ENCODE measurements at places on chromosomes 7 and 10.

DNA sequence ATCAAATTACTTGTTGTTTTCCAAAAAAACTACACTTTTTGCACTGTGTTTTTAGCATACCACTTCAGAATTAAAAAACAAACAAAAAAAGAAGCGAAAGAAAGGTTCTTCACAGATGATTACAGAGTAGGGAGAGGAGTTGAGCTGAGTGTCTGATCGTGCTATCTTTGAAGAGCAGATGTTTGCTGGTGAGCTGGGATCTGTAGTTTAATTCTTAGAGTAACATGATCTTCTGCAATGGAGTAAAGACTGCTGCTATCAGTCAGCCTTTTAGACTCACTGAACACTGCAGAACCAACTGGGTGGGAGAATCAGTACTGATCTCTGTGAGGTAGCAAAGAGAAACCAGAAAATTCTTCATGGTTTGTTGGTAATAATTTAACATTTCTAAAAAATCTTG is 1197.8 kb upstream of the SORCS1 start:
- H3K36me3 ChIP-seq: no peaks in the 10 kb centered on the region
- H3K27me3 ChIP-seq: no peaks in the 10 kb centered on the region
- DNase-seq: no peak
- H3K27ac ChIP-seq: no peak overlapping the region

- no peaks in the 10 kb centered on the region for H3K36me3 ChIP-seq
- H3K27ac ChIP-seq: no peak overlapping the region
- no peak overlapping the region for H3K4me3 ChIP-seq
Observed at GRCh38 chr10:103513380-103514060, 20.0 kb downstream of the NEURL1 start.

- no peak for DNase-seq
- no peak overlapping the region for H3K4me3 ChIP-seq
- H3K27me3 ChIP-seq: no peaks in the 10 kb centered on the region
Observed at GRCh38 chr10:8279598-8279997, 225.1 kb downstream of the GATA3 start.

DNA sequence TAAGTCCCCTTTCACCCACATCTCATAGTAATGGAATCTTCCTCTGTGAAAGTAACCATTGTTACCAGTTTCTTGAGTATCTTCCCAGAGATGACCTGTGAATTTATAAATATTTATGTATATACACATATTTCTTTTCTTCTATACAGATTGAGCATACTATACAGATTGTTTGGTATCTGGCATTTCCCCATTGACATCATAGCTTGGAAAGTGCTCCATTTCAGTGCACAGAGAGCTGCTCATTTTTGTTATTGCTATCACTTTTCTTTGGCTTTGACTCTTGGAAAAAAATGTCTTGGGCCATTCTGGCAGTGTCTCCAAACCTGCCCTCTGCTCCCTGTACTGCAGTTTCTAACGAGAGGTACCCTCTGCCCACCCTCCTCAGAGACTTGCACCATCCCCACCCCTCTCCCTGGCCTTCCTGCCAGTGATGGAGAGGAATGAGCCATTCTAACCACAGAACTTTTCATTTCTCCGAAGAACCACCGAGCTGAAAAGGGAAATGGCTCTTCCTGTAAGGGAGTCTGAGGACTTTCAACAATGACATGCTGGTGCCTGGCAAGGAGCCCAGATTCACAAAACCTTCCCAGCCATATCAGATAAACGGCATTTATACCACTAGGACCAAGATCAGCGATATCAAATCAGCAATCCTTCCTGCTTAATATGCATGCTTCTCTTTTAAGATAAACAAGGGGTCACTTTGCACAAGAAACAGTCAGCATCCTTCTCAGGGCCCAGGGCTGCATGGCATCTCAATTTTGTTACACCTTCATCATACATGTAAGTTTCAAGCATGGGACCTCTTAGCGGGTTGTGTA is 19.7 kb upstream of the CCSER2 start:
- H3K27ac ChIP-seq: no peak overlapping the region
- H3K4me1 ChIP-seq: no peaks in the 10 kb centered on the region
- no peak overlapping the region for H3K4me3 ChIP-seq
- H3K36me3 ChIP-seq: no peaks in the 10 kb centered on the region
- no peak for DNase-seq
- H3K27me3 ChIP-seq: no peaks in the 10 kb centered on the region

GRCh38 chr7:55504093-55504859 is 68.0 kb downstream of the VOPP1 start:
- H3K27me3 ChIP-seq: no peaks in the 10 kb centered on the region
- H3K36me3 ChIP-seq: no peaks in the 10 kb centered on the region
- no peaks in the 10 kb centered on the region for H3K4me1 ChIP-seq
- H3K27ac ChIP-seq: no peak overlapping the region
- H3K4me3 ChIP-seq: no peak overlapping the region

GRCh38 chr10:92990615-92991014 is 70.0 kb upstream of the CYP26C1 start:
- H3K36me3 ChIP-seq: no peaks in the 10 kb centered on the region
- no peak overlapping the region for H3K27ac ChIP-seq
- DNase-seq: no peak
- peaks cover 8% of the 10 kb centered on the region for H3K4me1 ChIP-seq
- no peak overlapping the region for H3K4me3 ChIP-seq

DNA sequence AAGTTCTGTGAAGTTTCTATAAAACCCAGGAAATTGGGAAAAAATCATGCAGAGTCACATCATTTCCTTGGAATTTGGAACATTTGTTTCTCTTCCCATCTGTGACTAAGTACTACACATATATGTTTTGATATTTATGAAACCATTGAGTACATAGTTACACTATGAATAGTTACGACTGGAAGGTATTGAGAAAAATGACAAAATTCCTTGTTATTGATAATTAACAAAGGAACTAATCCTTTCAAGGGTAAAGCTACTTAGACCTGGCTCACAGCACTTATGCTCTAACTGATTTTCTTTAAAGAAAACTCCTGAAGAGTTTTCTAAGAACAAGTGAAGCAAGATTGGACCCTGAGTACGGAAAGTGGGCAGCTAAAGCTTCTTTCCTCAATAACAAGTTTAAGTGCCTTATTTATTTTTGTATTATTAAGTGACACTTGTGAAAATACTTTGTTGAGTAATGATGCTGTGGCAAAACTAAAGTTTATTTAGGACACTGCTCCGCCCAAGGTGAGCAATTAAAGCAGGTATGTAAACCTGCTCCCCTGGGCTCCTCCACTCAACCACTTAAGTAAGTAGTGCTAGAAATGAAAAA is 12.0 kb upstream of the GLCCI1 start:
- H3K4me1 ChIP-seq: no peaks in the 10 kb centered on the region
- no peaks in the 10 kb centered on the region for H3K36me3 ChIP-seq
- DNase-seq: no peak
- H3K27ac ChIP-seq: no peak overlapping the region
- no peak overlapping the region for H3K4me3 ChIP-seq

- H3K27ac ChIP-seq: no peak overlapping the region
- H3K36me3 ChIP-seq: peaks cover 22% of the 10 kb centered on the region
- H3K27me3 ChIP-seq: no peaks in the 10 kb centered on the region
- no peak overlapping the region for H3K4me3 ChIP-seq
- H3K4me1 ChIP-seq: peaks cover 20% of the 10 kb centered on the region
Observed at GRCh38 chr7:16616542-16616941, 29.0 kb downstream of the ANKMY2 start.

- peak; percentile 70 for DNase-seq
- H3K27me3 ChIP-seq: no peaks in the 10 kb centered on the region
- H3K4me3 ChIP-seq: peak overlapping the region; percentile 26
- H3K4me1 ChIP-seq: peaks cover 66% of the 10 kb centered on the region
Observed at GRCh38 chr7:135970682-135971365, 6.3 kb downstream of the MTPN start.

GRCh38 chr7:109930049-109930448 is 1160.9 kb upstream of the LRRN3 start:
- H3K4me3 ChIP-seq: no peak overlapping the region
- H3K36me3 ChIP-seq: no peaks in the 10 kb centered on the region
- no peaks in the 10 kb centered on the region for H3K27me3 ChIP-seq
- no peak overlapping the region for H3K27ac ChIP-seq
- H3K4me1 ChIP-seq: no peaks in the 10 kb centered on the region

GRCh38 chr10:107104026-107104652 is 60.4 kb downstream of the SORCS1 start:
- H3K27me3 ChIP-seq: no peaks in the 10 kb centered on the region
- H3K4me3 ChIP-seq: no peak overlapping the region
- H3K27ac ChIP-seq: no peak overlapping the region
- H3K4me1 ChIP-seq: no peaks in the 10 kb centered on the region

DNA sequence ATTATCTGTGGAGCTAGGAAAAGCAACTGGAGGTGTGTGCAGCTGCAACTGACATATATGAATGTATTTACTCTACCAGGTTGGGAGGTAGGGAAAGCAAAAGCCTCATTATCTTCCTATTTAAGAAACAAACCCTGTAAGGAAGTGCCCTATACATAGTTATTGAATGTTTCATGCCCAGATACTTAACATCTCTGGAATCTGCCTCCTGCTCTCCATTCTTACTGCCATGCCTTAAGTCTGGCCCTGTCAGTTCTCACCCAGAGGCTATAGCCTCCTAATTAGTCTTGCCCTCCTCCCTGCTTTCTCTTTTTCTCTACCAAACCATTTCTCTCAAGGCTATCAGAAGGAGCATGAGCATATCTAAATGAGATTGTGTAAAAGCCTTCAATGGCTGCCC is 542.6 kb upstream of the LRRN3 start:
- no peak for DNase-seq
- H3K4me3 ChIP-seq: no peak overlapping the region
- H3K27me3 ChIP-seq: no peaks in the 10 kb centered on the region
- H3K4me1 ChIP-seq: no peaks in the 10 kb centered on the region
- H3K36me3 ChIP-seq: no peaks in the 10 kb centered on the region
- H3K27ac ChIP-seq: no peak overlapping the region

GRCh38 chr7:130385600-130386066 is 5.3 kb downstream of the CPA1 start:
- H3K36me3 ChIP-seq: no peaks in the 10 kb centered on the region
- no peak for DNase-seq
- H3K4me1 ChIP-seq: no peaks in the 10 kb centered on the region
- no peak overlapping the region for H3K4me3 ChIP-seq
- H3K27ac ChIP-seq: no peak overlapping the region

GRCh38 chr7:107180378-107180777 is 11.6 kb downstream of the HBP1 start:
- H3K4me1 ChIP-seq: no peaks in the 10 kb centered on the region
- H3K27ac ChIP-seq: no peak overlapping the region
- H3K4me3 ChIP-seq: no peak overlapping the region
- no peaks in the 10 kb centered on the region for H3K27me3 ChIP-seq
- DNase-seq: no peak

GRCh38 chr7:101096331-101096956 is 11.2 kb downstream of the TRIM56 start:
- H3K36me3 ChIP-seq: no peaks in the 10 kb centered on the region
- no peaks in the 10 kb centered on the region for H3K27me3 ChIP-seq
- no peak for DNase-seq
- no peaks in the 10 kb centered on the region for H3K4me1 ChIP-seq
- H3K27ac ChIP-seq: no peak overlapping the region

- no peaks in the 10 kb centered on the region for H3K27me3 ChIP-seq
- peaks cover 32% of the 10 kb centered on the region for H3K4me1 ChIP-seq
- peaks cover 27% of the 10 kb centered on the region for H3K36me3 ChIP-seq
- peak; percentile 66 for DNase-seq
- no peak overlapping the region for H3K4me3 ChIP-seq
Observed at GRCh38 chr10:78044179-78044578, 10.5 kb downstream of the RPS24 start.

- H3K4me1 ChIP-seq: no peaks in the 10 kb centered on the region
- H3K27ac ChIP-seq: no peak overlapping the region
- H3K27me3 ChIP-seq: no peaks in the 10 kb centered on the region
- H3K36me3 ChIP-seq: no peaks in the 10 kb centered on the region
- DNase-seq: no peak
Observed at GRCh38 chr10:49377256-49377655, 18.6 kb downstream of the DRGX start.

DNA sequence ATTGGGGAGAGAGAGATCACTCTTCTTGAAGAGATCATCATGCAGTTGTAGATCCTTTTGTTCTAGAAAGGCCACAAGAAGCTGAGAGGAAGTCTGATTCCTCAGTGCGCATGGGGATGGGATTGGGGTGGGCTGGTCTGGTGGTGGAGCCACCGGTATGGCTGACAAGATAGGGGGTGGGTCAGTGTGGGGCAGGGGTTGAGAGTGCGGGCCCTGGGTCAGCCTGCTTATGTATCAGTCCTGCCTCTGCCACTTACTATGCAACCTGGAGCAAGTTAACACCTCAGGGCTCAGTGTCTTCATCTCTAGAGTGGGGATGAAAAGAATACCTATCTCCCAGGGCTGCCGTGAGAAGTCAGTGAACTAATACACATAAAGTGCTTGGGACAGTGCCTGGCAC is 8.0 kb downstream of the SMARCD3 start:
- peaks cover 22% of the 10 kb centered on the region for H3K4me1 ChIP-seq
- no peaks in the 10 kb centered on the region for H3K36me3 ChIP-seq
- no peak for DNase-seq

GRCh38 chr7:124764847-124765400 is 668 bp downstream of the GPR37 start:
- H3K27ac ChIP-seq: no peak overlapping the region
- H3K4me3 ChIP-seq: no peak overlapping the region
- no peak for DNase-seq
- H3K4me1 ChIP-seq: no peaks in the 10 kb centered on the region
- no peaks in the 10 kb centered on the region for H3K36me3 ChIP-seq

- no peak overlapping the region for H3K4me3 ChIP-seq
- DNase-seq: no peak
- no peaks in the 10 kb centered on the region for H3K36me3 ChIP-seq
- H3K27me3 ChIP-seq: no peaks in the 10 kb centered on the region
- no peaks in the 10 kb centered on the region for H3K4me1 ChIP-seq
- H3K27ac ChIP-seq: no peak overlapping the region
Observed at GRCh38 chr10:61842755-61843497, 58.6 kb upstream of the ARID5B start.

GRCh38 chr10:3893901-3894563 is 109.0 kb upstream of the KLF6 start:
- no peak for DNase-seq
- no peak overlapping the region for H3K4me3 ChIP-seq
- H3K27me3 ChIP-seq: no peaks in the 10 kb centered on the region
- no peaks in the 10 kb centered on the region for H3K36me3 ChIP-seq
- H3K4me1 ChIP-seq: no peaks in the 10 kb centered on the region
- H3K27ac ChIP-seq: no peak overlapping the region

DNA sequence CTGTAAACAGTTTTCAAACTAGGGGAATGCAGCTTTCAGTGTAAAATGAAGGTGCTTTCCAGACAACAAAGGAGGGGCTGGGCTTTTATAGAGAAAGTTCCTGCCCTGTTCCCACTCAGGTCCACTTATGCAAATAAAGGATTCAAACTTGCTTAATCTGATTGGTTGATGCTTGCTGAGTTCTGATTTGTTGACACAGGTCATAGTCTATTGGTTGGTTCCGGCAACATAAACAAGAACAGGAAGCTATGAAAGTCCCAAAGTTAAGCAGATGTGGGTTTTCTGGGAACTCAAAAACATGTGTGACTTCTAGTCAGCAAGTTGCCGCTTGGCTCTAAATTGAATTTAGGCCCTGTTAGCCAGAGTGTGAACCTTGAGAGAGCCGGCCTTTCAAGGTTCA is 194.2 kb upstream of the SVIL start:
- H3K27me3 ChIP-seq: no peaks in the 10 kb centered on the region
- H3K4me1 ChIP-seq: no peaks in the 10 kb centered on the region
- no peak for DNase-seq
- no peaks in the 10 kb centered on the region for H3K36me3 ChIP-seq
- H3K4me3 ChIP-seq: no peak overlapping the region

- DNase-seq: no peak
- no peaks in the 10 kb centered on the region for H3K4me1 ChIP-seq
- no peaks in the 10 kb centered on the region for H3K27me3 ChIP-seq
Observed at GRCh38 chr7:72405418-72405817, 6.7 kb downstream of the CALN1 start.
